ENCODE measurements at places on chromosomes 16 and 17.
A peak's percentile ranks its signal among the peaks of the same experiment; 100 is the strongest.

DNA sequence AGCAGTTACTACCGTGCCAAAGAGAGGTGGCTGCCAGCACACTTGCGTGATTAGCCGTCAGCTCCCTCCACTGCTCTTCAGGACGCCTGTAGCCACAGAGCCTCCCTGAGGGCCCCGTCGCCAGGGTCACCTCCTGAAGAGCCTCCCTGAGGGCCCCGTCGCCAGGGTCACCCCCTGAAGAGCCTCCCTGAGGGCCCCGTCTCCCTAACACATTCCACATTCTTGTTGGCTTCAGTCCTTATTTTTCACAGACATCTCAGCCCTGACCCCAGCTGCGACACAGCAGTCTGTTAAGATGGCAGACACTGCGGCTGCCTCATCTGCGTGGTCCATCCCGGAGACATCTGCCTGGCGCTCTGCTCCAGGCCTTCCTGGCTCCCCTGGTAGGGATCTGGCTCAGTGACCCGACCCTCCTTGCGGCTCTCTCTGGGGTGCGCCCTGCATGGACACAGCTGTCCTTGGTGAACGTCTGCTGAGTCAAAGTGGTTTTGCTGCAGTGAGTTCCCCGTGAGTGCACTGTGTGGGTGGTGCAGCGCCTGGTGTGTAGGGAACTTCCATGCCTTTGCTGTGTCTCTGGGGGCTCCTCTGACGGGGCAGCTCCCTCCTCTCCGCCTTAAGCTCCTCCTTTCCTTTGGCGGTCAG is 11.4 kb downstream of the ACSF3 start:
- no peak for DNase-seq

GRCh38 chr17:65523411-65523810 is 38.0 kb downstream of the AXIN2 start:
- no peak for DNase-seq

DNA sequence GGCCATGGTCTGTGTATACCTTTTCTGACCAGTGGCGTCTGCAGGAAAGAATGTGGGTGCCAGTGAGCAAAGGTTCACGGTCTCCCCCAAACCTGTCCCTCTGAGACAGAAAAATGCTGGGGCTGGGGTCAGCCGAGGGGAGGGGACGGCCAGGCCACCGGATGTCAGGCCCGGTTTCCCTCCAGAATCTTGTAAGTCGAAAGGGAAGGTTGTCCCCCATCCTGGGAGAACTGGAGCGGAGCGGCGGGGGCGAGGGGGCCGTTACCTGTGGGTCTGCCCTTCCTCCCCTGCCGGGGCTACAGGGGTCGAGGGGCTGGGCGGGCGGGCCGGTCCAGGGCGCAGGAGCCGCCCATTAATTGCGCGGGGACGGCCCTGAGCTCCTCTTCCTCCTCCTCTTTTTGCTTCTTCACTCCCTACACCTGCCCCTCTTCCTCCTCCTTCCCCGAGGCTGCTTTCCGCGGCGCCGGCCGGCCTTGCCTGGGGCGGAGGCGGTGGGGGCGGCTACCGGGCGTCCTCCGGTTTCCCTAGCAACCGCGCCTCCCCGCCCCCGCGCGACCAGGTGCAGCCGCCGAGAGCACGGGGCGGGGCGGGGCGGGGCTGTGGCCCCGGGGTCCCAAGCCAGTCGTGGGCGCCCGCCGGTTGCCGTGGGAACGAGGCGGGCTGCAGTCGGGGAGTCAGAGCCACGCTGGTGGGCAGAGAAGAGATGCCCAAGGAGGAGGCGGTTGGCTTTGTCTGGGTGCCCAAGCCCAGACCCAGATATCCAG is at the start of gene MARCHF10:
Gene MARCHF10 (minus strand): TSS at position 503 of the 764 bp plus-strand sequence. CDS start 6,579 bp downstream, outside the sequence.
- peak; percentile 36 for DNase-seq

DNA sequence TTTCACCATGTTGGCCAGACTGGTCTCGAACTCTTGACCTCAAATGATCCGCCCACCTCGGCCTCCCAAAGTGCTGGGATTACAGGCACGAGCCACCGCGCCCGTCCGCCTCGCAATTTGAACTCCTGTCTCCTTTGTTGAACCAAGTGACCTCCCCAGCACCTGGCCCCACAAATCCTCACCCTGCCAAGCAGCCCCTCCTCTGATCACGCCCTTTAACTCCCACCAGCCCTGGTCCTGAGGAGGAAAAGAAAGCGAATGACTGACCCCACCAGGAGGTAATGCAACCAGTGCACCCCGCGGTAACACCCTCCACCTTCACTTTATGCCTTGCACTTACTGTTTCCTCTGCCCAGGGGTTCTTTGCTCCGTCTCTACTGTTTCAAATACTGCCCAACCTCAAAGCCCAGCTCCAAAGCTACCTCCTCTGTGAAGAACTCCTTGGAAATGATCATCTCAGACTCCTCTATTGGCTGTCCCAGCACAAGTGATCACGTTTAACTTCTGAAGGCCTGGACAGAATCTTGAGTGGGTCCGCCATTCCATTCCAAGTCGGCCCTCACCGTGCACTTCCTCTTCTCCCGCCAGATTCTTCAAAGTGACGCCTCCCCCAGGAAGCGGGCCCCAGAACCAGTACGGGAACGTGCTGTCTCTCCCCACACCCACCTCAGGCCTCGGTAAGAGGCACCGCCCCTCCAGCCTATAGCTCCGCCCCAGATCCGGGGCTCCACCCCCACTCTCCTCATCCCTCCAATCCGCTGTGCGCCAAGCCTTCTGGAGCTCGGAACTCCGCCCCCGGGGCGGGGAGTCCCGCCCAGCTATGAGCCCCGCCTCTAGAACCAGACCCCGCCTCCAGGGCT is 4.4 kb downstream of the CD19 start:
- DNase-seq, result peak; percentile 92

DNA sequence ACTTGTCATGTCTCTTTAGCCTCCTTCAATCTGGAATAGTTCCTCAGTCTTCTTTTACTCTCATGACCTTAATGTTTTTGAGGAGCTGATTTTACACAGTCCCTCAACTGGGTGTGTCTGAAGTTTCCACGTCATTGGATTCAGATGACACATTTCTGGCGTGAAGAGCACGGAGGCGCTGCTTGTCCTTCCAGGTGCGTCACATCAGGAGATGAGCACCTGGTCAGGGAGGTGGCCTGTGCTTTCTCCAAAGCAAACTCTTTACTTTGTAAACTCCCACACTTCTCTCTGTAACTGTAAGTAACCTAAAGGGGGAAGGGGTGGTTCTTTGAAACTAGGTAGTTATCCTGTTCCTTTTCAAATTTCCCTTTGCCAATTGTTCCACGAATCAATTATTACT is 52.5 kb upstream of the MNT start:
- no peak for DNase-seq

DNA sequence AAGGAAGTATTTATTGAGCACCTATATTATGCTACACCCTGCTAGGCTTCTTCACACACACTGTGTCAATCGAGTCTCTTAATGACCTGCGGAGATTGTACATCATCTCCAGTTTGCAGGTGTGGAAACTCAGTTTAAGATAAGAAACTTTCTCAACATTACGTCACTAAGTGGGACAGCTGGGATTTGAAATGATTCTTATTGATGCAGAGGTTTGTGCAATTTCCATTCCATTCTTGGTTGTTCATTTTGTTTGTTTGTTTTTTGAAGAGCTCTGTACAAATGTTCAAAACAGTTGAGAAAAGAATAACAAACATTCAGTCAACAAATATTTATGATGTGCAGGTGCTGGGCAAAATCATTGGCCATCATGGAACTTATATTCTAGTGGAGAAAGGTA is 84.8 kb downstream of the MAP2K6 start:
- DNase-seq, result no peak

GRCh38 chr16:15856901-15857698 is at the start of gene MYH11:
MYH11 (minus strand) TSS chr16:15857028; CDS start chr16:15838252, 18,776 bp downstream.
- DNase-seq, result no peak

- DNase-seq, result no peak
These were observed 21.4 kb downstream of the WSB1 start for GRCh38 chr17:27315322-27315721.

GRCh38 chr17:82668631-82669099 is 20.4 kb upstream of the WDR45B start:
- DNase-seq, result peak; percentile 55
